Endodermal cell (in vitro differentiated cells): ENCODE measurements at places on chromosomes 12 and 14.

DNA sequence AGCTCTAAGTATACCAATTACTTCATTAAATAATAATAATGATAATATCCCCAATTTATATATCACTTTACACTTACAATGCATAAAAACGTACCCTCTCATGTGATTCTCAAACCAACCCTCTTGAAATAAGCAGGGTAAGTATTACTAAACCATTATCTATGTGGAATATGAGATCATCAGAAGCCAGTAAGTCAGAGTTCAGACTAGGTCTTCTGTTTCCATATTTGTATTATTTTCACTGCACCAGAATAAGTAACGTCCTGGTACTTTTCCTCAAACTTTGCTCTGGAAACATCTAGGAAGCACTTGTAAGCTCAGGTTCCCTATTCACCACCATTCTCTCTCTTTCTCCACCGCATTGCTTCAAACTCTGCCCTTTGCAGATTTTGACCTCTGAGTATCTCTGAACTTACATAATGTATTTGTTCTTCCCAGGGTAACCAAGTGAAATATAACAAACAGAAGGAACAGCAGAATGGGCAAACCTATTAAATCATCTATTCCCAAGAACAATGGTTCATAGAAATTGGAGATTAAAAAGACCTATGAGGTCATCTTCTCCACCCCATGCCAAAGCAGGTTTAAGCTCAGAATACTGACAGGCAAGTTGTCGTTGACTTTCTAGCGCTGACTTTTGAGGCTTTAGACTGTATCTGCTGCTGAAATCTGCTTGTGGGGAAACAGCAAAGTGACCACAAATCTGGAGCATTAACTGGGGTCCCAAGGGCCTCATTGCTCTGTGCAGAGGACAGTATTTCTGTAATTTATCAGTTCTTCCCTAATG lies 161.3 kb upstream of the FAR2 start:
- no peak overlapping the region for H3K4me3 ChIP-seq
- no peak overlapping the region for H3K27ac ChIP-seq
- no peaks in the 10 kb centered on the region for H3K36me3 ChIP-seq
- DNase-seq = no peak
- H3K27me3 ChIP-seq = no peaks in the 10 kb centered on the region
- H3K4me1 ChIP-seq = no peaks in the 10 kb centered on the region

DNA sequence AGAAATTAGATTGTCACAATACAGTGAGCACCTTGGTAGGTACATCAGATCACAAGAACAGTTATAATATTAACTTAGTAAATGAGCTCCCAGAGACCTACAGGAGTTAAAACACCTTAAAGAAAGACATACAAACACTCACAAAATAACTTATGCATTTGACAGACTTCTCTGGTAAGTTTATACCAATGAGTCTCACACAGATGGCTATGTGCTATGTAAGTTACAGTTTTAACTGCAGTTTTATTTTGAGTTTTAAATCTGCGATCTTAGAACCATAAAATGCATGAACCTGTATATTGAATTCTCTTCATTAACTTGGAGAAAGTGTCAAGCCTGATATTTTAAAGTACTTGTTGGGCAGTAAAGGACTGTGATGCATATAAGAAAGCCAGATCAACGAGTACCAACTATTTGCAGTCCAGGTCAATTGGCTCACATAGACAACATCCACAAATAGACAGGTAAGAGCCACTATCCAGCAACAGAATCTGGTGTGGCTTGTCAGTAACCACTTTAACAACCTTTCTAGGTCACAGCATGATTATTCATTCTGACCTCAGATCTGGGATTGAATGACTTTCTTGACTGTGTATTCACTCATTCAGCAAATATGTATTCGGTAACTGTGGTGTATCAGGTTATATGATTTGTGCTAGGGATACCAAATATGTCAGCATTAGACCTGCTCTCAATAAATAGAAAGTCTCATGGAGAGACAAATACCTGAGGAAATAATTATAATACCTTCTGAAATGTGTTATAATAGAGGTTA lies 856.6 kb upstream of the MGAT4C start:
- H3K36me3 ChIP-seq = no peaks in the 10 kb centered on the region
- no peaks in the 10 kb centered on the region for H3K4me1 ChIP-seq
- no peak overlapping the region for H3K4me3 ChIP-seq
- no peak overlapping the region for H3K27ac ChIP-seq
- H3K27me3 ChIP-seq = no peaks in the 10 kb centered on the region
- no peak for DNase-seq

- DNase-seq = no peak
- H3K4me3 ChIP-seq = no peak overlapping the region
- no peak overlapping the region for H3K27ac ChIP-seq
- H3K27me3 ChIP-seq = no peaks in the 10 kb centered on the region
Measured at GRCh38 chr14:80522936-80523335, 311.6 kb upstream of the DIO2 start.

- peaks cover 3% of the 10 kb centered on the region for H3K4me1 ChIP-seq
- no peak overlapping the region for H3K4me3 ChIP-seq
- DNase-seq = no peak
- no peak overlapping the region for H3K27ac ChIP-seq
- no peaks in the 10 kb centered on the region for H3K27me3 ChIP-seq
Measured at GRCh38 chr14:67331368-67332125, 28.1 kb downstream of the ATP6V1D start.

DNA sequence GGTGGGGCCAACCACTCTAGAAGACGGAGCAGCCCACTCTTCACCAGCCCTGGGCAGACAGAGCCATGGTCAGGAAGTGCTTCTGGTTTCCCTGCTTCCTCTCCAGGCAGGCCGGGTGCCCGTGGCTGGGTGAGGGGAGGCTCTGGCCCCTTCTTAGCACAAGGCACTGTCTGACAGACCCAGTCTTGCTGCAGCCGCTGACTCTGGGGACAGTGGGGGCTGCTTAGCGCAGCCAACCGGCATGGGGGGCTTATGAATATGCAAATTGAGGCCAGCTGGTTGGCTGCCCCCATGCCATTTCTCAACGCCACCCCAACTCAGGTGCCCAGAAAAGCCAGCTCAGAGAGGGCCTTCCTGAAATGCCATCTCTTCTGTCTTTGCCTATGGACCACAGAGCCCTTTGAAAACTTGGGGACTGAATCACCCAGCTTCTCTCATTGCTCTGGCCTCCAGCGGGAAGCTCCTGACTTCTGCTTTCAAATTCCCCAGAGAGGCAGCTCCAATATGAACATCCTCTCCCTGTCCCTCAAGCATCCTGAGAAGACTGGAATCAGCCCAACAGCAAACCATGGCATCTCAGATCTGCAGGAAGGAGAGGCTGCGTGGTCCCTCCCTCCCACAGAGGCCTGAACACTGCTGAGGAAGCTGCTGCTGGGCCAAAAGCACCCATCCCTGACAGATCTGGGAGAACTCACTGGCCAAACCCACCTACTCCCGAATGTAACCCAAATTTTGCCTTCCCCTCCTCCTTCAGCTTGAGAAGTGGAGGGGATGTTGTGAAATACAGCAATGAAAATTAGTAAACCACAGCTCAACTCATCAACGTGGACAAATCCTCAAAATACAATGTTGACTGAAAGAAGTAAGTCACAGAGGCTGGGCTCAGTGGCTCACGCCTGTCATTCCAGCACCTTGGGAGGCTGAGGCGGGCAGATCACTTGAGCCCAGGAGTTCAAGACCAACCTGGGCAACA lies at the start of gene PROX2:
PROX2 (minus strand) TSS at position 205 of the 973 bp plus-strand sequence. CDS start 12,311 bp downstream, outside the sequence.
- H3K4me3 ChIP-seq = no peak within 1 kb of the TSS
- no peaks in the 10 kb centered on the region for H3K36me3 ChIP-seq
- H3K4me1 ChIP-seq = no peaks in the 10 kb centered on the region
- peaks cover 55% of the 10 kb centered on the region for H3K27me3 ChIP-seq
- no peak for DNase-seq
